ENCODE measurements at places on chromosomes 7 and 10.

DNA sequence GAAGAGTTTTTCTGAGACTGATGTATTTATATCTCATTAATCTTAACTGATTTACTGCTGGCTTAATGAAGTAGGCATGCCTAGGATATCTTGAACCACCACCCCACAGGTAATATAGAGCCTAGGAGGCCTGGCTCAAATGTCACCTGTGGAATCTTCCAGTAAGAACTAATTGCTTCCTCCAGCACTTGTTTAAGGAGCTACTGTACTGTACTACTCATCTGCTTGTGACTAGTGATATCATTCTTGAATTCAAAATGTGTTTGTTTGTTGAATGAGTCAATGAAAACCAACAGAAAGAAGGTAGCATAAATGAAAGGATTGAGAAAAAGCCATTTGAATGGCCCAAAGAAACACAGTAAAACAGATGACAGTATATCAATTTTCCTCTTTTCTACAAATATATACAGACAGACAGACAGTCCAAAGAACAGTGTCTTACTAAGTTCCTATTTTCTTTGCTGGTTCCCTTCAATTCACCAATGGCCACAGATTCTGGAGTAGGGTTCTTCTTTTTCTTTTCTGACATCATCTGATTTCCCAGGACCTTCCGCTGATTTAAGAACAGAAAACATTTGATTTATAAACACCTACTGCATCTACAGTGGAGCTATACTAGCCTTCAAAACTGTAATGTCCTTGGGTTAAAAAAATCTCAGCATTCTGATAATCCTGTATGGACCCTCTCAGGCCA is 43.7 kb upstream of the SLIT1 start:
- no peak for DNase-seq

DNA sequence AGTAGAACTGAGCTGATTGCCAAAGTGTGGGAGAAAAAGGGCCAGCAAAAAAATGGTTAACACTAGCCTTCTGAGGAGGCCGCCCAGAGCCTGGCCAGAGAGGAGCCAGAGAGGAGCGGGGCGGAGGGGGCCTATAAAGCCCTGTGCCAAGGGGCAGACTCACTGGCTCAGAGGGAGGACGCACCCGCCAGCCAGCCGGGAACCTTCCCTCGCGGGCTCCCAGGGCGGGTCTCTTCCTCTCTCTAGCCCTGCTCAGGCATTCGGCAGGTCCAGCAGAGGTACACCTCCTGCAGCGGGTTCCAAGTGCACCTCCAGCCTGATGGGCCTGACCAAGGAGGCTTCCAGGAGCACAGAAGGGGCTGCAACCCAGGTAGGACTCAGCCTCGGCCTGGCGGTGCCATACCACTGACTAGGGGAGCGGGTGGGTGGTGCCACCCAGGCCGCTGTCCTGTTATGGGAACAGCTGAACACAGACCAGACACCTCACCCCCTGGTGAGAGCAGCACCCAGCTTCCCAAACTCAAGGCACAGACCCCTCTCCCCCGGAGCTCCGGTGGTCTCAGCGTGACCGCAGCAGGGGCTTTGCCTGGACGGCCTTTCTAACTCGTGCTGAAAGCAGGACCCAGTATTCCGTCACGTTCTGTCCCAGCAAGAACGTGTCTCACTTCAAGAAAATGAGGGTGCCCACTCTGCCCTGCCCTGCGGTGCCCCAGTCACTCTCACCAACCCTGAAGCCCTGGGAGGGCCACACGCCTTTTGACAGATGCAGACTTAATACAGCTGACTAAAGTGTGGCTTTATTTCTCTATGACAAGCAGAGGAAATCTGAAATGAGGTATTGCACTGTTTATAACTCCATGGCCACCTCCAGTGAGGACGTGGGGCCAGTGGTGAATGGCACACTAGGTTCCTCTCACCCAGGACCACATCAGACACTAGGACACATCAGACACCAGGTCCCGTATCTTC is at the start of gene GPER1:
Gene GPER1, plus strand, starts transcription at position 162 of the 969 bp plus-strand sequence. CDS start 3,616 bp downstream, outside the sequence.
- no peak for DNase-seq

- DNase-seq: no peak
Measured at GRCh38 chr7:116772926-116773749, 89.2 kb upstream of the CAPZA2 start.

- no peak for DNase-seq
Measured at GRCh38 chr7:157820796-157821195, 484.0 kb downstream of the DNAJB6 start.

- no peak for DNase-seq
Measured at GRCh38 chr7:85290269-85290668, 103.4 kb upstream of the SEMA3D start.

- DNase-seq: no peak
Measured at GRCh38 chr7:64868499-64868898, 34.6 kb upstream of the ZNF273 start.

DNA sequence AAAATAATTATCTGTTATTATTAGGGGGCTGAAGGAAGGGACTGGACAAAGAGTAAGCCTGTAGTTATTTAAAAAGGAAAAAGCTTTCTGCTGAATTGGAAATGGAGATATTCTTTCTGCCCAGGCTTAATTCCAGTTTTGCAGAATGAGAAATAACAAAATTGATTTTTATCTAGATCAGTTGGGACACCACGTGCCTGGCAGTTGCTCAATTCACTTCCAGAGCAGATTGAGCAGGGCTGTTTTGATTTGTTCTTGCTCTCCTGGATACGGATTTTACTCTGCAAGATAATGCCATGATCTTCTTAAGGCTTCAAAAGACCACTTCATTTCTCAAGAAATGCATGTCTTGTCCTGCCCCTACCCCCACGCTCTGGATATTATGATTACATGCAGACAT is 524.3 kb downstream of the TCERG1L start:
- DNase-seq: no peak

DNA sequence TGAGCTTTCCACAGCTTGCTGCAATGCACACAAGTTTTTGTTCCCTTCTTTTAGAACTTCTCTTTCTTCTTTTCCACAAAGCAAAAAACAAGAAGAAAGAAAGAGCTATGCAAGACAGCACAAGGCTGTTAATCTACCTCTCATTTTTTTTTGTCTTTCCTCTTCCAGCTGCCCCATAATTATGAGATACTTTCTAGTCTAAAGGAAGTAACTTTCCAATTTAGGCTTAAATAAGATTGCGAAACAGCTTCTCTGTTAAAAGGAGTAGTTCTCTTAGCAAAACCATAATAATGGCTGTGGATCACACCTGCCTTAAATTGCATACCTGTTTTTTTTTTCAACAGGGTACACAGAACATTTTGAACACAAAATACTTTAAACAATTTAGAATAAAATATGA is 56.0 kb downstream of the NDUFB2 start:
- DNase-seq: no peak
